ENCODE measurements at places on chromosomes 4 and X.

GRCh38 chrX:106649523-106650428 lies 38.0 kb downstream of the RADX start:
- no peak for DNase-seq

- DNase-seq = peak; percentile 87
These were observed 22.8 kb upstream of the PDE6B start for GRCh38 chr4:602559-602942.

- no peak for DNase-seq
These were observed 32.4 kb upstream of the MGST2 start for GRCh38 chr4:139633195-139633594.

- DNase-seq = peak; percentile 5
These were observed 68.4 kb downstream of the AR start for GRCh38 chrX:67612231-67612630.

- DNase-seq = no peak
These were observed 16.4 kb upstream of the ZNF280C start for GRCh38 chrX:130285069-130285620.

- no peak for DNase-seq
These were observed 105.2 kb downstream of the RBM47 start for GRCh38 chr4:40524366-40525041.

- peak; percentile 88 for DNase-seq
These were observed 34.5 kb downstream of the FRMD7 start for GRCh38 chrX:132093239-132093860.

DNA sequence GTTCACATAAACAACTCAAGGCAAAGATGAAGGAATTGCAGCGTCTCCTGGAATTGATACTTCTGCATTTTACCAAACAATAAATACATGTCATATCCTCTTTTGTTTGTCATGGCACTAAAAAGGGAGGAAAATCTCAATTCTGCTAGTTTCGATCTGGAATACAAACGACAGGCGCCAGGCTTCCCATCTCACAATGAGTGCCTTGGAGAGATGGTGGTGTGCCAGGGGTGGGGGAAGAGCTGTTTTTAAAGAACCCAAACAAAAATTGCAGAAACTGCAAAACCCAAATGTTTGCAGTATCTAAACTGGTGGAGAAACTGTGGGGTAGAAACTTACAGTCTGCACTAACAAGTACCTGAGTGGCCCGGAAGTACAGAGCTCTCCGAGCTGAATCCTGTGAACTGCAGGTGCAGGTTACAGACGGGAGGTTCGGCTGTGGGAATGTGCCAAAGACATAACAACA lies 53.0 kb upstream of the KLF3 start:
- DNase-seq = no peak

- no peak for DNase-seq
These were observed 170.1 kb downstream of the WDFY3 start for GRCh38 chr4:84796394-84796793.

DNA sequence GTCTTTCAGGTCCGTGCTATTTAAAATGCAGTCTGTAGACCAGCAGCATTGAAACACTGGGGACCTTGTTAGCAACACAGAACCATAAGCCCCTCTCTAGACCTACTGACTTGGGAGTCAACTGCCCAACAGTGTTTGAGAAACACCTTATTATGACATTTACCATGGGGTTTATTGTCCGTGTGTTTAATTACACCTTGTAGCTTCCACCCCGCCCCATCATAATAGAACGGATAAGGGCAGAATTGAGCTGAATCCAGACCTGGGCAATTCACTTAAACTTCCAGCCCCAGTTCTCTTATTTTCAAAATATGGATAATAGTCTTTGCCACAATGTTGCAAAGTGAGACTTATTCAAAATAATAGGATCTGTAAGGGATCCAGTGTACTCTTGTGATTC lies 30.6 kb upstream of the CLNK start:
- no peak for DNase-seq

DNA sequence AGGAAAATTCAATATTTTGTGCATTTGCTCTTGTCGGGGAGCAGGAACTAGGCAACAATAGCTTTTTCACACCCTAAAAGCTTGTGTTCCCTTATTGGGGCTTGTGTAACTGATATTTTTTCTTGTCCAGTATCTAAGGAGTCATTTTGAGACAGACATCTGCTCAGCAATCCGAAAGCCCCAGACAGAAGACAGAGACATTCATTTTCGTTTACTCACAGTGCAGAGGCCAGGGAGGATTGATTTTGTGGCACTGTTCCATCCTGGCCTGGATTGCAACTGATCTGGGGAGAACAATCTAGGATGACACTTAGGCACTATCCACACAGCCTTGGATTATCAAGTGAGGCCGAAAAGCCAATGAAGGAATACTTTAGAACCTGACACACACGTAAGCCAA lies 27.4 kb upstream of the PLAC1 start:
- DNase-seq = no peak

DNA sequence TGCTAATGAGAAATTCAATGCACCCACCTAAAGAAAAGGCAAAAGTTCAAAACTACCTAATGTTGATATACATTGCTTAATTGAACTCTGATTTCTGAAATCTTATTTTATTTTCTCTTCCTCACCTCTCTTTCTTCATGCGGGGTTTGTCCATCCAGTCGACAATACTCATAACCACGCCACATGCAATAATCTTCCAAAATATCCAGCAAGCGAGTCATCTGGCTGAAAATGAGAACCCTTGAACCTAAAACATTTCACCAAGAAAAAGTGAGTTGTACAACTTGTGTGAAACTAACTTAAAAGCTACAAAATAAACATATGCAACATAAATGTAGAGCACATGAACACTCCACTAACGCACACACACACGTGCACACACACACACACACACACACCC lies 26.7 kb downstream of the SMARCA1 start:
- no peak for DNase-seq

- no peak for DNase-seq
These were observed 65.9 kb downstream of the SRPX start for GRCh38 chrX:38154818-38155217.

DNA sequence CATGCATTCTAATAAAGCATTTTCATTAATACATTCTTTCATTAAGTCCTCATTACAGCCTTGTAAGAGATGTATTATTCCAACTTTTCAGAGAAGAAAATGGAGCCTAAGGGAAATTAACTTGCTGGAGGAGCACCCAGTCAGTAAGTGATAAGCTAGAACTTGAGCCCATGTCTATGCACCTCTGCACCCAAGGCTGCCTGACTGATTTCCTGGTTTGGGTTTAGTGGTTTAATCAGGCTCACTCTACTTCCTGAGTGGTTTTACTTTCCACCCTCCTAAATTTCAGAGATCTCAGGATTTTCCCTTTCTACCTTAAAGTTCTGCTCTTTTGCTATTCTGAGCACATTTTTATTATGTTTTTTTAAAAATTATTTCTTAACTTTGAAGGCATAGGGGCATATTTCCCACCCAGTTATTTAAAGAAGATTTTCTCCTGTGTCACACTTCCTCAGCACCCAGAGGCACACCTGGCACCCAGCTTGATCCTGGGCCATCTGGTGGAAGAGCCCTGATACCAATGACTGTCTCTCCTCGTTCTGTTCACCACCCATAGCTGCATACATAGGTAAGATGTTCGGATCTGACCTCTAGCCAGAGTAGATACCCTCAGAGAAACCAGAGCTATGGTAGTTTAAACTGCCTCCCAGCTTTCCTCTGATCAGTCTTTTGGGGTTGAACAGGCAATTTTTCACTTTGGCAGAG lies 10.4 kb downstream of the CORIN start:
- DNase-seq = no peak

DNA sequence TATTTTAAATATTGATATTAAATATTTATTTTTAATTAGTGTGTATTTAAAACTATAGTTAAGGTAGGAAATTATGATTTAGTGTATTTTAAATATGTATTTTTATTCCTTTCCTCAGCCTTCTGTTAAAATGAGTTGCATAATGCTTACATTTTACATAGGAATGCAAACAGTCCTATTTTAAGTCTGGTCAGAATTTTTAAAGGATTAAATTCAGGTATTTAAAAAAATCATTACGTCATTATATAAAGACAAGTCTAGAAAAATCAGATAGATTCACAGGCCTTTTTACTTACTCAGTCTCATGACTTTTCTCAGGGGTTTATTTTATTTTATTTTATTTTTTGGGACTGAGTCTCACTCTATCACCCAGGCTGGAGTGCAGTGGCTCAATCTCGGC lies 50.4 kb upstream of the RPA4 start:
- no peak for DNase-seq

DNA sequence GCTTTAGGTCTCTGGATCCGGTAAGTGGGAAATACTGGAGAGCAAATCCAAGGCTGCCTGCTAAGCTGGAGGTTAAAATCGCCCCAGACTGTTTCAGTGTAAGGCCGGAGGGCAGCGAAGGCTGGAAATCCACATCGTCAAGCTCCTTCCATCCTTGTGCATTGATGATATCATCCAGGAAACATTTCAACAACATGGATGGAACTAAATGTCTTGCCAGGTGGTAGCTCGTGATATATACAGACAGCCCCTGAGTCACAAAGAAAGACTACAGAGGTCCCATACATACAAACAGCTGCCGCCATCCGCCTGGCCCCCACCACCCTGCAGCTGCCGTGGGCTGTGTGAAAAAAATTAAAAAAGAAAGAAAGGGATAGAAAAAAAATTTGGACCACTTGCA lies 148.9 kb upstream of the RBPJ start:
- no peak for DNase-seq

- DNase-seq = no peak
These were observed 31.3 kb upstream of the FGF16 start for GRCh38 chrX:77415882-77416281.

- peak; percentile 67 for DNase-seq
These were observed 90.4 kb downstream of the ZC4H2 start for GRCh38 chrX:64885850-64886249.

DNA sequence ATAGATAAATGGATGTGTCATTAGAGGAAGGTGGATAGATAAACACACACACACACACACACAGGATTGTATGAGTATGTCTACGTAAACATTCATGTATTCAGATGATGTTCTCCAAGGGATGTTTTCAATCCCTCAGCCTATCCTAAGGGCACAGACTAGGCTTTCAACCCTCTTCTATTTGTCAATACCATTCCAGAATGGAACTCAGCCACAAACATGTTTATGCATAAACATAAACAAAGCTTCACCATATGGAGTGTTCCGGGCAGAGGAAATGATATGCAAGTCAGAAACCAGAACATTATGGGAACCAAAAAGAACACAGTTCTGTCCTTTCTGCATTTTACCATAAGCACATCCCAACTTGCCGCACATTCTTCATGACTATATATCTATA lies 25.0 kb downstream of the CRMP1 start:
- DNase-seq = no peak

- no peak for DNase-seq
These were observed 3.5 kb upstream of the XG start for GRCh38 chrX:2748171-2748814.

- no peak for DNase-seq
These were observed 210.0 kb downstream of the KLHL4 start for GRCh38 chrX:87727620-87728019.

DNA sequence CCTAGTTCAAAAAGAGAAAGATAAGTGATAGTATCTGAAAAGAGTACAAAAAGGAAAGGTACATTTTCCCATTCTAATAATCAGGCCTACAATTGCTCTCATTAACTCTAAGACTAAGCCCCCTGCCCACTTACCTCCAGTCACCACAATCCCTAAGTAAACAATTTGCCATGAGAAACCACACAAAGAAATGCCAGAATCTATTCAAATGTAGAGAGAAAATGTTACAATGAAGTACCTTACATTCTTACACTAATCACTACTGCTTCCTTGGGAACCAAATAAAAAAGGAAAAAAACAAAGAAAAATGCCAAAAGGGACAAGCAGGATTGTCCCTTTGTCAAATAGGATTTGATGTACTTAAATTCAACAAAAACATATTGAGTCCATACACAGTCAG lies 188.2 kb upstream of the NRK start:
- no peak for DNase-seq

- no peak for DNase-seq
These were observed 177.6 kb downstream of the NWD2 start for GRCh38 chr4:37422102-37422501.

- DNase-seq = peak; percentile 91
These were observed 15.9 kb upstream of the ZIC3 start for GRCh38 chrX:137549851-137550664.

DNA sequence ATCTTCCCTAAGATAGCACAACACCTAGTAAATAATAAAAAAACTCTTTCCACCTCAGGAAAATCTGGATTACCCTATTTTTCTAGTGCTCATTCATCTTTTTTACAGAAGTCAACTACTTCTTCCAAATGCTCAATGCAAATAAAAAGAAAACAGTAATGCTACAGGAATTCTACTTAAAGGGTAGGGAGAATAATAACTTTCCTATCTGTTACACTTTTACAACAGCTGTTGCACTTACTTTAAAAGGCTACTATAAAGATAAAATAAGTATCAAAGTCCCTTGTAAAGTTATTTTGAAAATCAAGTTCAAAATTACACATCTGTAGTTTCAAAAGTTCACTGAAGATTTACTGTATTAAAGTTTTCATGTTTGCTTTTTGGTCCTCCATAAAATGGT lies 37.6 kb downstream of the THOC2 start:
- no peak for DNase-seq

DNA sequence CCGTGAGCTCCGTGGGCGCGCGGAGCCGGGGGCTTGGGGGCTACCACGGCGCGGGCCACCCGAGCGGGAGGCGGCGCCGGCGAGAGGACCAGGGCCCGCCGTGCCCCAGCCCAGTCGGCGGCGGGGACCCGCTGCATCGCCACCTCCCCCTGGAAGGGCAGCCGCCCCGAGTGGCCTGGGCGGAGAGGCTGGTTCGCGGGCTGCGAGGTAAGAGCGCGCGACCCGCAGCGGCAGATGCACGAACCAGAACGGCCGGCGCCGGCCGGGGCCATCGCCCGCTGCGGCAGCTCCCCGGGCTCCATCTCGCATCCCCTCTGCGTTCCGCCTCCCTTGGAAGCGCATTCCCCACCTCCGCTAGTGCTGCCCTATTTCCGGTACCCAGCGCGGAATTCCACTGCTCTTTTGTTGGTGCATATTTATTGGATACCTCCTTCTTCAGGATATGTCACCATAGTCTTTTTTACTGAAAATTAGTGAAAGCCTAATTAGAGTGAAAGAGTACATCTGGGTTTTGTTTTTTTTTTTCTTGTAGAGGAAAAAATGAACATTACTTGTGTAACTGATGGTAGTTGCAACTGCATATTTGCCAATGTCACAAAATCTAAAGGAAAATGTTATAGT lies 797 bp downstream of the PKD2 start:
- DNase-seq = peak; percentile 61

- DNase-seq = peak; percentile 53
These were observed 2340.7 kb downstream of the PCDH7 start for GRCh38 chr4:33060674-33061542.

Measured in ELF-1 (cell line).